ENCODE measurements at places on chromosomes 16 and 17.

DNA sequence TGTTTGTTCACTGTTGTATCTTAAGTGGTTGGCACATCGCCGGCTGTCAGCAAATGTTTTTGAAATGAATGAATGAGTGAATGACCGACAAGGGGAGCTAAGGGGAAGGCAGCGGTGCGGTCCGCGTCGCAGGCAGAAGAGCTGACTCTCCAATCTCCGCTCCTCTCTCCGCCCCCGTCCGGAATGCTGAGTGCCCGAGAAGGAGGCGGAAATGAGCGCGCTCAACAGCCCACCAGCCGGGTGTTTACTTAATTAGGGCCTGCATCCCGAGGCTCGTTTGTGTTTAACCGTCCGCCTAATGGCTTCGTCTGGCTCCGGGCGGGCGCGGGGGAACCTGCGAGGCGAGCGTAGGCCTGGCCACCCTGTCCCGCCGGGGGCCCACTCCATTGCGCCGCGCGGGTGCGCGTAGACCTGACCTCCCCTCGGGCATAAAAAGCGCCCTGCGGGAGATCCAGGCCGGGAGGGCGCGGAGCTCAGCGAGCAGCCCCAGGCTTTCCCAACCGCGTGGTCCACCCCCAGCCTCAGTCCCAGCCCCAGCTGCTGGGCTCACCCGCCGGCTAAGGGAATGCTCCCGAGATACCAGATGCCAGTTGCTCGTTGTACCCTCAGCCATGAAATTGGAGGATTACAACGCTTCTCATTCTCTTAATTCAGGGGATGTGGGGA, 2.5 kb upstream of the CDH3 start:
- peak; percentile 15 for DNase-seq

DNA sequence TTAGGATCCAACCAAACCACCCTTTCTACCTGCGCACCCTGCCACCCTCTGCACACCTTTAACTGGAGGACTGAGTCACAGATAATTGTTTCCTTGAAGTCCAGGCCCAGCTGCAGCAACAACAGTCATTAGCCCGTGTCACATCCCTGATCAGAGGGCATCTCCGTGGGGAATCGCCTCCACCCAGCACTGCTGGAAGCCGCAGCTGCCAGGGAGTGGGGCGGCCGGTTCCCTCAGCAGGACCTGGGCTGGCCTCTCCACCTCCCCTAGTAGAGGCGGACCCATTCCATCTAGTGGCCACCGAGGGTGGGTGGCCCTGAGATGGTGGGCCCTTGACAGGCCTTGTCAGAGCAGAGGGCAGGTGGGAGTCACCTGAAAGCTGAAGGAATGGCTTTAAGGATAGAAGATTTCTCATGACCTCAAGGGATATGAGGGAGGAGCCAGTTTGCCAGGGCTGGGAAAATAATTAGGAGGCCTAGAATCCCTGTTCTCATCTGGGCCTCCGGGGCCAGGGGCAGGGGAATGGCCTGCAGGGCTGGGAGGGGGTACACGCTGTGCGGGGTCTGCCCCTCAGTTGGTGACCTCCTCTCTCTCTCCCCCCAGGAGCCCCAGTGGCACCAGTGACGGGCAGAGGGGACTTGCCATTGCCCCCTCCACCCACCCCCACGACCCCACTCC, 6.2 kb downstream of the PRSS53 start:
- DNase-seq, result no peak

GRCh38 chr16:57297856-57298255, 13.4 kb upstream of the PLLP start:
- DNase-seq, result no peak

GRCh38 chr17:83053021-83053681, 26.3 kb upstream of the METRNL start:
- no peak for DNase-seq

DNA sequence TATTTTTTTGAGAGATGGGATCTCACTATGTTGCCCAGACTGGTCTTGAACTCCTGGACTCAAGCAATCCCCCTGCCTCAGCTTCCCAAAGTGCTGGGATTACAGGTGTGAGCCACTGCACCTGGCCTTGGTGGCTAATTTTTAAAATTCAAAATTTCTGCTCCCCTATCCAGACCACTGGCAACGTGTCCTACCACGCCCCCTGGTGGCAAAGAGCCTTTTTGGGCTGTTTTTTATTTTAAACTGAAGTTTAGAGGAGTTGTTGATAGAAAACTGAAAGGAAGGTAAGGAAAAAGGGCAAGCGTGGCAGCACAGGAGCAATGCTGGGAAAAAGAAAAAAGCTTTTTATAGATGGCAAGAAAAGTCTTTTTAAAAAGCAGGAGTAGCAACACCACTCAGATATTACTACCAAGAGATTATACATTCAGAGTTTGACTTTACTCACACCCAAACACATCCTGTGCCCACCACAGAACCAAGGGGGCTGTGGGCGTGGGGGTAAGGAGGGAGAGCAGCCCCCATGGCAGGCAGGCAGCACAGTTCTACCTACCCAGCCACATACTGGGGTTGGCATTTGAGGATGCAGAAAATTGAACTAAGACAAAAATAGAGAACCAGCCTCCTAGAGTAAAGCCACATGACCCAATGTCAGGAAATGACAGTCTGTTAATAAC, 4.2 kb upstream of the MXRA7 start:
- no peak for DNase-seq

- DNase-seq, result no peak
Observed at GRCh38 chr17:5864741-5865657, 205.2 kb upstream of the WSCD1 start.

GRCh38 chr17:33962857-33963655, 292.0 kb upstream of the CCL2 start:
- no peak for DNase-seq

DNA sequence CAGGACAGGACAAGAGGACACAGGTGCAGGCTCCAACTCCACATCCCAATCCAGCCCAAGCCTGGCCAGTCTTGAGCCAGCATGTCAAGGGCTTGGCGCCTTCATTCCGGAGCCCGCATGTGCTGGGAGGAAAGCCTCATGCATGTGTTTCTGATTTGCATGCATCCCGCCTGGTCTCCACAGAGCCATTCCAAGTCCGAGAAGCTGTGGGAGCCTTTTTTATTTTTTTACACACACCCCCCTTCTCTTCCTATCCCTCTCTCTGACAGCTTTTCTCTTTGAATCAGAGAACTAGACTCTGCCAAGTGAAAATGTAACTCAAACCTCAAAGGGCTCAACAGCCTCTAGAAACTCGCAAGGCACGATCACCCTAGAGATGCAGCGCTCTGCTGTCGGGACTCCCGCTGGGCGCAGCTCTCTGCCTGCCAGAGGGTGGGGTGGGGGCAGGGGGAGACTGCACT, 45.1 kb downstream of the NOG start:
- DNase-seq, result no peak

DNA sequence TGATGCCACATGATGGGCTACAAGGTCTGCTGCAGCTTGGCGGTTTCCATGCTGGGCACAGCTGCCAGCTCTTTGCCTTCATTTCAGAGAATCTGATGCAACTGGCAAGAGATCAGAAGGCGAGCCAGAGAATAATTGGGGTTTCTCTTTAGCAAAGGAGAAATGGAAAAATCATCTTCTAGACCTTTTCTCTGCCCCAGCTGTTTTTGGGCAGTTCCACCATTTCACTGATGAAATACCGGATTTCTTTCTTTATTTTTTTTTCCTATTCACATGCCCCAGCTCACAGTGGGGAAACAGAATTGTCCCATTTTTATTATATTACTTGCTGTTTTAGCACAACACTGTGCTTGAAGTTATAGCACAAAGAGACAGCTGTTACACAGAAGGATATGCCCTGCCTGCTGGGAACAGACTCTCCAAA, 439.3 kb upstream of the GOT2 start:
- DNase-seq, result no peak

- DNase-seq, result no peak
Observed at GRCh38 chr16:86505899-86506864, 4.1 kb upstream of the FOXF1 start.

DNA sequence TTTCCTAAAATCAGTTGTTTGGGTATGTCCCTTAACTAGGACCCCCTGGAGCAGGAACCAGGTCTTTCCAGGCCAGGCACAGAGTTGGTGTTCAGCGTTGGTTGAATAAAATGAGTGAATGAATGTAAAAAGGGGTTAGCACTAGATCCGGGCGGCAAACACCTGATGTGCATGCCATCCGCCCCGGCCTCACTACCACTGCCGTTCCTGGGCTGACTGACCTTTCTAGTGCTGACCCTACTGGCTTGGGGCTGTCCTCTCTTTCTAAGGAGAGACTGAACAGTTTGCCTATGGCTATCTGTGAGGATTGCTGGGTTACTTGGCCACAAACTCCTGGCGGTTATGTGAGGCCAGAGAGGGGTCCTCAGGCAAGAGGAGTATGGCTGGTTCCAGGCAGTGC, 10.1 kb upstream of the PHF12 start:
- DNase-seq, result no peak

DNA sequence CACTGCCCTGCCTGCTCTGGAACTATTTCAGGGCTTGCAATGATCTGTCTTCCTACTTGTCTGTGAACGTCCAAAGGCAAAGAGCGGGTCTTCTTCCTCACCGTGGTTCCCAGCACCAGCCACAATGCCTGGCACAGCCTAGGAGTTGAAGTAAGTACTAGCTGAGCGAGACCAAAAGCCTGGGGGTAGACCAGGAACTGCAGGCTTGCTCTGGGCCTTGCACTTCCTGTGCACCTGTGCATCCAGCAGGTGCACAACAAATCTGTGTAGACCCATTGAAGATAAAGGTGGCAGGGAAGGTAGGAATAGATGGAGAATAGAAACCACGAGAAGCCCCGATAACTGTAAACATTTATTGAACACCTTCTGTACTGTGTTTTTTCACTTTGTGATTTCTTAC, 4.6 kb downstream of the FAM171A2 start:
- no peak for DNase-seq

DNA sequence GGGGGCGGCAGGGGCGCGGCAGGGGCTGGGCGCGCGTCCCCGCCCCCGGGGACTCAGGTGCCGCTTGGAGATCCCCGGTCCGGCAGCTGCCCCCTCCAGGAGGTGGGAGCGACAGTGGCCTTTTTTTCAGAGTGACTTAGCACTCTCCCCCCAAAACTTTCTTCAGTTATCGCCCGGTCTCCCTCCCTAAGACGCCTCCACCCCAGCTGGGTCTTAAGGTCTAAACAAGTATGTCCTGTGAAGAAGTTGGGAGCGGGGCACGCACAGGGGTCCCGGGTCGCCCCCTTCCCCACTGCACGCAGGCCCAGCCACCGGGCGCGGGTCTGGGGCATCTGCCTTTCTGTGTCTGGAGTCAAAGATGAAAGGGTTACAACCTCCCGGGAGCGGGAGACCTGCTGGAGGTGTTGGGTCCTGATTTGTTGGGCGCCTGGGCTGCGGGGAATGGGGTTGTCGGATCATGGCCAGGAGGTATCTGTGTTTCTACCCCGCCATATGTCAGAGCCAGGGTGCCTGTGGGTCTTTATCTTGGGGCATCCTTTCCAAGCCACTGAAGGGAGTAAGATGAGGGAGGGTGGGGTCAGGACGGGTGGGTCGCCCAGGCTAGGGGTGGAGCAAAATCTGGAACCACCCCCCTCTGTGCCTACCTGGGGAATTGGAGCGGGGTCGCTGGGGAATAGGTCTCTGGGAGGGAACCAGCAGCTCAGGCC, 757 bp downstream of the FMNL1 start:
- no peak for DNase-seq

GRCh38 chr17:12445331-12445730, 220.4 kb upstream of the MYOCD start:
- DNase-seq, result no peak

DNA sequence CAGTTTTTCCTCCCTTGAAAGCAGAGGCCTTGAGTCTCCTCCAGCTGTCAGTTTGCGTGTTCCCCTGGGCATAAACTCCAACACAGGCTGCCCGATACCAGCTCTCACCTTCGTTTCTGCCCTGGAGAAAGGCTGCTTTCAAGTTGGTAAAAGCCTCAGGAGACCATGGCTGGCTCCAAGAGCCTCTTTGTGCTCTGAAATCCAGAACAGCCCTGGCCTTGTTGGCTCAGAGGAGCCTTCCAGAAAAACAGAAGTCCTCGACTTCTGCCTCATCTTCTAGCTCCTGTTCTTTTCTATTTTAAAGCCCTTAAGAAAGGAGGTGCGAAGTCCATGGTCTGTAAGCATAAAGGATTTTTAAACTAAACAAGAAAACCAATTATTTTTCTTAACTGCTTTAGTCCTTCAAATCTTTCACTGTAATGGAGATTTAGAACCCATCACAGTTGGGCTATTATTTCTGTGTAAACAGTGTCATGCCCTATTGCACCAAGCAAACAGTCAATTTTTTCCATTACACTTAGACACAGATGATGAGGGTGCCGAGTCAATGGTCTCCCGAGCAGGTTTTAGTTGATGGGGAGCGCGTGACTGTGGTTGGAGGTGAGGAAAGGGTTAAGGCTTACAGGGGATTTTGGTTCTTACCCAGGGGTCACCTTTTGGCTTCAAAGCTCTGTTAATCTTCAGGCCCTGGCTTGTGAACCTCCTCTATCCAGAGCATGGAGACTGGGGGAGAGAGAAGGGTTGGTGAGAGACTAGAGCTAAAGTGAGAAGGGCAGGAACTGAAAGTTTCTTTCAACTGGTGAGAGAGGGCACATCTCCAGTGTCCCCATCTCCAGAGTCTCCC, 212.8 kb downstream of the MSI2 start:
- DNase-seq, result no peak

GRCh38 chr16:427250-427649, 1.8 kb downstream of the RAB11FIP3 start:
- no peak for DNase-seq

GRCh38 chr17:56571456-56571855, 22.0 kb upstream of the NOG start:
- no peak for DNase-seq

DNA sequence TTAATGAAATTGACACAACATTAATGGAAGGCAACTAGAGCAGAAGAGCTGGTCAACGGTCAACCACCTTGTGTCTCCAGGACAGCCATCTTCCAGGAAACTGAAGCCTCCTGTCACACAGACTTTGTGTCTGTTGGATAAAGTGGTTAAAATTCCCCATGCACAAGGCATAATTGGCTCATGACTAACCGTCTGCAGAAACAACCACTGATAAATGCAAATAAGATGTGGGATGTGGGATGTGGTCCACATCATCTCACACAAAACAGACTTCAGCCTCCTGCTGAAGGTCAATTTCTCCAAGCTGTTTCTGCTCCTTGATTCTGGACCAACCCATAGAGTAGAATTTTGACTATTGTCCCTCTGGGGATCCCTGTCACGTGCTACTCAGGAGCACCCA, 26.9 kb upstream of the XYLT1 start:
- no peak for DNase-seq

GRCh38 chr16:17309510-17309909, 161.2 kb downstream of the XYLT1 start:
- no peak for DNase-seq
